Osteocyte (in vitro differentiated cells): ENCODE measurements at places on chromosomes 1 and 21.
A peak's percentile ranks its signal among the peaks of the same experiment; 100 is the strongest.

DNA sequence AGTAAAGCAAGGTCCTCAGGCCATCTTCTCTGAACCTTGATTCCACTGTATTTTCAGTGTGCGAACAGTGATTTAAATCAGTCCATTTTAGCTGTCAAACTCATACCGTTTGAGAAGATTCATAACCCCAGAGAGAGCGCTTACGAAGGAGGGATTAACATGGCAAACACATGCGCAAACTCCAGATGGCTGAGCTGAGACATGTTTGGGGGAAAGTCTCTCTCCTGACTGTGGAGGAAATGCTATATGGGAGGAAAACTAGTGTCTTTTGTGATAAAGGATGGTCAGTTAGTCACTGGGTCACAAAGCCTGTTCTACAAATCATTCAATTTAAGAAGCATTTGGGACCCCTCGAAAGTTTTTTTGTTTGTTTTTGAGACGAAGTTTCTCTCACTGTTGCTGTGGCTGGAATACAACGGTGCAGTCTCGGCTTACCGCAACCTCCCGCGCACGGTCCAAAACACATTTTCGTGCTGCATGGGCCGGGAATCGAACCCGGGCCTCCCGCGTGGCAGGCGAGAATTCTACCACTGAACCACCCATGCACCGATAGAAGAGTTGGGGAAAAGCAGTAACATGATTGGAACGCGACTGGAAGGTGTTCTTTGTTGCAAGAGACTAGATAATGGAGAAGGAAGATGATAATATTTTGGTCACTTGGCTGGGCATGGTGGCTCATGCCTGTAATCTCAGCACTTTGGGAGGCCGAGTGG, 58.4 kb upstream of the CXADR start:
- DNase-seq = no peak

GRCh38 chr1:91596474-91596873, 95.8 kb downstream of the CDC7 start:
- DNase-seq = no peak

DNA sequence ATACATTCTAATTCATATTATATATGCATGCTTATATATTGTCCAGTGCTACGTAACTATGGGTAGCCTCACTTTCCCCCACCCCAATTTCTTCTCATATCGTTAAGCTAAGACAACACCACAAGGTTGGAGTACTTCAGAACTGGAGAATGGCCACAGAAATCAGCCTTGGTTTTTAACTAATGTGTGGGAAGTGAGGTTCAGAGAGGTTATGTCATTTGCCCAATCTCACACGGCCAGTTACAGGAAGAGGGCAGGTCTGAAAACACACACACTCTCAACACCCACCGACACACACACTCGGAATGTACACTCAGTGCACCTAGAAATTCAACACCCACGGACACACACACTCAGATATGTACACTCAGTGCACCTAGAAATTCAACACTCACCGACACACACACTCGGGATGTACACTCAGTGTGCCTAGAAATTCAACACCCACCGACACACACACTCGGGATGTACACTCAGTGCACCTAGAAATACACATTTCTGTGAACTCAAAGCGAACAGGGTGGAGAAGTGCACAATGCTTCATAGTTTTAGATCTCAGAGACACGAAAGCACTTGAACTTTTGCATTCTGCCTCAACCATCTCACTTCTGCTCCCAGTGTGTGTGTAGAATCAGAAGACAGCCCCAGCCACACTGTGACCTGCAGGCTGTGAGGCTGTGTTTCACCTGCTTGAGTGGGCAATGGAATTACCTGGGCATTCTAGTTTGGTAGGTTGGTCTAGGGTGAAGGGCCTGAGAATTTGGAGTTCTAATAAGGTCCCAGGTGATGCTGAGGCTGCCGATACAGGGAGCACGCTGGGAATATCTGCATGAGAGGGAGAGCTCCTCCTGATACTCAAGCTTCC, 170.4 kb downstream of the CLIC6 start:
- DNase-seq = no peak

GRCh38 chr1:226360106-226360746, 47.7 kb downstream of the PARP1 start:
- no peak for DNase-seq

DNA sequence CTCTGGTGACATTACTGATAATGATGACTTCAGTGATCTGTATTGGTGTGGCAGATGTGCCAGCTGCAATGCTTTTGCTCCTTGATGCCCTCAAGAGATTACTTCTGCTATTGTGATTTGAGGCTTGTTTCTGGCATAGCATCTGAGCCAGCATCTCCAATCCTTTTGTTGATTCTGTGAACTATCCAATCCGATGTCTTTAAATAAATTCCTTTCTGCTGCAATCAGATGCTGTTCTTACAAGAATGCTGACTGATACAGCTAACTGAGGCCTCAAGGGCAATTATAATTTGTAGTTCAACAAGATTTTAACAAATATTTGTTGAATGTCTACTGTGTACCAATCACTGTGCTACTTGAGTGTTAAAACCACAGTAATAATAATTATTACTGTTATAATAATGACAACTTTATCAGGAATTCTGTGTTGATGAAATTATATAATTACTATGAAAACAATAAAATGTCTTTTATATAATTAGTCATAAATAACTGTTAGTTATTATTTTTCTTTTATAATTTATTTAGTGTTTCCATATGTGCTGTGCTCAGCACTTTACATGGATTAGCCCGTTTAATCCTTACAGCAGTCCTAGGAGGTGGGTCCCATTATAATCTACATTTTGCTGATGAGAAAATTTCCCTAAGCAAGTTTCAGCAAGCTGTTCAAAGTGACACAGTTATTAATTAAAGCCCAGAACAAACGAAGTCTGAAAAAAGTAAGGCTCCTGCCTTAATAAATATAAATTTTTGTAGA, 308.2 kb downstream of the BRINP3 start:
- DNase-seq = no peak

DNA sequence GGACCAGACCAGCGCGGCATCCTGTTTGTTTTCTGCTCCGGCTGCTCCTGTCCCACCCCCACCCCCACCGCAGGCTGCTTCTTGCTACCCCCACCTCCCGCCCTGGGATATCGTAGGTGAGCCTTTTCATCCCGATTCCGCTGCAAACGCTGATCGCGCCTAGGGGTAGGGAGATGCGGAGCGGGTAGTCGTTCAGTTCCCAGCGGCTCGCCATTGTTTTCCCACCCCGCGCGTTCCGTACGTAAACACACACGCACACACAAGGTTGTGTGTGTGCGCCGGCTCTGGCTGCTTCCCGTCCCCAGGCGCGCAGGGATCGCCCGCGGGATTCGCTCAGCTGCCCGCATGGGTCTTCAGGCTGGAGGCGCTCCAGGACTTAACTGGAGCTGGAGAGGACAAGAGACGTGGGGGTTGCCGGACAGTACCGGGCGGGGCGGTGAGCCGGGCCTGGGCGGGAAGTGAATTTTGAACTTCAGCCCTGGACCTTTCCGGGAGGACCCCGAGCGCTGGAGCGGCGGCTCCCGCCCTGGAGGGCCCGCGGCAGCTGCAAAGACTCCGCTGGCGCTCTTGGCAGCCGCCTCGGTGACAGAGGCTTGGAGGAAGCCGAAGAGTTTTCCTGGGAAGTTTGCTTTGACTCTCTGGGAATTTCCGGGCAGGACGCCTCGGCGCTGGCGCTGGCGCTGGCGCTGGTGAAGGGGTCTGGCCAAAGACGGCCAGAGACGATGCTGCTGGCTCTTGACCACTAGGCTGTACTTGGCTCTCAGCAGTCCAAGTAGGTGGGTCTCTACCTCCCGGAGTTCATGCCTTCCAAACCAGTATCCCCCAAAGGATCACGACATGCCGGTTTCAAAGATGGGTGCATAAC, 1.6 kb downstream of the SOX13 start:
- DNase-seq = peak; percentile 87

- no peak for DNase-seq
These were observed 73.3 kb upstream of the FMO3 start for GRCh38 chr1:171017426-171017825.

DNA sequence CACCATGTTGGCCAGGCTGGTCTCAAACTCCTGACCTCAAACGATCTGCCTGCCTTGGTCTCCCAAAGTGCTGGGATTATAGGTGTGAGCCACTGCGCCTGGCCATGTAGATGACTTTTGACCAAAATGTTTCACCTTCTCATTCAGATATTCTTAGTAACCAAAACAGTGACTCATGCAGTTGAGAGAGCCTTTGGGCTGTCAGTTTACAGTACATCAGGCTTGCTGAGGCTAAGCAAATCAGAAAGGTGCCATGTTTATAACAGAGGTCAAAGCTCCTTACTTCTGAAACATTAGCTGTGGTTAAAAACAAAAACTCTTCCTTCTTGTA, 21.0 kb downstream of the CNIH4 start:
- no peak for DNase-seq

DNA sequence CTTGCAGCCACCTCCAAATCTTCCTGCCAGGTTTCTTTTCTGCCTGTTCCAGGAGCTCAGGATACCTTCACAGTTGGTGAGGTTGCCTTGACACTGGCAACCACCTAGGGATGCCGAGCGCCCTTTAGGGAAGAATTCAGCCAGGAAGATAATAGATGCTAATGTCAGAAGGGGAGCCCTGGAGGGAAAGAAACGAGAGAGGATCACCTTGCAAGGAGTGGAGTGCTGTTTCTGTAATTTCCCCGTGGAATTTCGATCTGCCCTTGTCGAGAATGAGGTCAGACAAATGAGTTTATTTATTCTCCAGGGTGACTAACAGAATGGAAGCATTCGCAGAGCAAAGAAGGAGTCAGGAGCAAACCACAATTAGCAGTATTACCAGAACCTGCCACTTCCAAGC, 315.8 kb upstream of the KAZN start:
- DNase-seq = no peak

GRCh38 chr1:167805041-167805556, 83.3 kb downstream of the MPZL1 start:
- no peak for DNase-seq

DNA sequence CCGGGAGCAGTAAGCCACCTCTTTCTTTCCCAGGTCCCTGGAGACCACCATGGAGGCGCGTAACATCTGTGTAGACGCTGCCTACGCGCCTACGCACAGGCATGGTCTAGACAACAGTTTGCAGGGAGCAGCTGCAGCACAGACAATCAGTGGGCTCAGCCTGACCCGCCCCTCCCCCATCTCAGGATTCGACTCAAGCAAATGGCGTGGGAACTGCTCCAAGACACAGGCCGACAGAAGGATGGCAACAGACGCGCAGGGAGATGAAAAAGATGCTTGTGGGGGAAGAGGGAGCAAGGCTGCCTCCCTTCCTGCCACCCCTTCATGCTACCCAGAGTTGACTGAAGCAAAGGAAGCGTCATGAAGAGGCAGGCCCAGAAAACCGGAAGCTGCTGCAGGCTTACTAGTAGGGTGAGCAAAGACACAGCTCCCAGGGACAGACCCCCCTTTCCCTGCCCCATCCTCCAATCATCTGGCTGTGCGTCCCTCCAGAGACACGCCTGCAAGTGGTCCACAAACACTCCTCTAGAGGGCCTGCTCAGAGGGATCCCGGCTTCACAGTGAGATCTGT, 19.5 kb downstream of the STK40 start:
- DNase-seq = no peak

DNA sequence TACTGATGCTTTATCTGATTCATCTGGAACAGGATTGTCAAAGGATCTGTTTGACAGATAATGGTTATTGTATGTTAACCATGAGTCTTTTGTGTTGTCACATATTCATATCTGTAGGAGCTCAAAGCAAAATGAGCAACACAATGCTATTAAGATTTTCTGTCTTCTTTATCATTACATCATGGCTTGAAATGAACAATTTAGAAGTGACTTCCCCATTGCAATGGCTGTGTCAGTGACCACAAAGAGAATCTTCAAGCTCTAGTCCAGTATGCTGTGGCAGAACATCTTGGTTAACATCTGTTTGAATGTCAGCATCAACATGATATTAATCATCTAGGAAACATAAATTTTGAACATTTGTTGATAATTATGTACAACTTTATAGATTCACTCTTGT, 1148.5 kb downstream of the PLA2G4A start:
- DNase-seq = no peak

- no peak for DNase-seq
These were observed 57.4 kb upstream of the RGS18 start for GRCh38 chr1:192100686-192101468.

DNA sequence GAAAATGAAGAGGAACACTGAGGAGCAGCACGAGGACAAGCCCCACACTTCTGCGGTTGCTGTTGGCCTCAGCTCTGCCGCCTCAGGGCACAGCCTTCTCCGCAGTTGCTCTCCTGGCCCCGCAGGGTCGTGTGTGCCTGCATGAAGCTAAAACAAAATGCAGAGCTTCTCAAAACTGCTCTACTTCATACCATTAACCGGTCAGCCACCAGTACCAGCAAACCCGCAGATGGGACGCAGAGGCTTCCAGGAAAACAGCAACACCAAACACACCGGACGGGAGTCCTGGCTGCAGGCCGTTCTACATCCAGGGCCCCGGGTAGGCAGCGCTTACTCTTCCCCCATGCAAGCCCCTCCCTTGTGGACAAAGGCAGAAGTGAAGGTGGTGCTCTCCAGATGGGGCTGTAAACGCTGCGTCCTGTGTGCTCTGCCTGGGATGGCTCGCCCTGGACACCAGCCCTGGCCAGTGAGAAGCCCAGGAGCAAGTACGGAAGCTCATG, 7.1 kb upstream of the C1orf159 start:
- DNase-seq = no peak

- no peak for DNase-seq
These were observed 14.2 kb upstream of the MCOLN3 start for GRCh38 chr1:85062425-85063026.

GRCh38 chr1:69991644-69992043, 213.7 kb downstream of the LRRC40 start:
- no peak for DNase-seq

DNA sequence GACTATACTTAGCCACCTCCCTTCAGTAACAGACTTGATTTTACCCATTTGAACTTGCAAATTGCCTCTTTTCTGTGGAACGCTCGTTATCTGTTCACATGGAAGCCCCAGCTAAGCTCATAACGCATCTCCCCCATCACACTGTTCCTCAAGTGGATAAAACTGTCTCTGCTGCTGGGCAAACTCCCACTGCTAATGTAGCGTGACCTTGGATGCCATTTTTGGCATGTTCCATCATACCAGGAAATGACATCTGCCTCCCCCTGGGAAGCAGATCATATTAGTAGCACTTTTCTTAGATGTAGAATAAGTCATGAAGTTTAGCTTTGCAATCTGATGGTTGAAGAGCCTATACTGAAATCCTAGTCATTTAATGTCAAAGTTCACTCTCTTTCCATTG, 528.7 kb upstream of the PLXNA2 start:
- DNase-seq = no peak

GRCh38 chr1:26166719-26167281, 2.0 kb downstream of the C1orf232 start:
- DNase-seq = no peak

GRCh38 chr1:179883040-179883744, 1.1 kb downstream of the TOR1AIP1 start:
- DNase-seq = no peak

DNA sequence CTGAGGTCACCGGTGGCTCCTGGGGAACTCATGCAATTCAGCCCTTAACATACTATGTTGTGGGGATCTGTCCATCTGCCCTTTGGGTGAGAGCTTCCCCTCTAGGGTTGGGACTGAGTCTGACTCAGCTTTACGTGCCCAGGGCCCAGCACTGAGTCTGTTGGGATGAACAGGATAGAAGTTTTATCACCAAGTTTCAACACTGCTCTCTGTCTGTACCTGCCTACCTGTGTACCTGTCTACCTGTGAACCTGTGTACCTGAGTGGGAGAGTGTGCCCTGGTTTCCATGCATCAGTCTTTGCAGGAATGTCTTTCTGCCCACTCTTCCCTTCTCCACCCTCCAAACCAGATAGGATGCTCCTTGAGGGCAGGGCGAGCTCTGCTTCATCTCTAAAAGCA, 90.6 kb upstream of the POU3F1 start:
- no peak for DNase-seq

GRCh38 chr1:52567943-52568342, 15.1 kb upstream of the TUT4 start:
- no peak for DNase-seq

GRCh38 chr1:65817891-65818290, 25.2 kb downstream of the PDE4B start:
- no peak for DNase-seq
